Fibroblast of upper back skin (primary cell): ENCODE measurements at places on chromosomes 4 and X.

- no peak for DNase-seq
Observed at GRCh38 chrX:120262859-120263708, 12.5 kb downstream of the ZBTB33 start.

DNA sequence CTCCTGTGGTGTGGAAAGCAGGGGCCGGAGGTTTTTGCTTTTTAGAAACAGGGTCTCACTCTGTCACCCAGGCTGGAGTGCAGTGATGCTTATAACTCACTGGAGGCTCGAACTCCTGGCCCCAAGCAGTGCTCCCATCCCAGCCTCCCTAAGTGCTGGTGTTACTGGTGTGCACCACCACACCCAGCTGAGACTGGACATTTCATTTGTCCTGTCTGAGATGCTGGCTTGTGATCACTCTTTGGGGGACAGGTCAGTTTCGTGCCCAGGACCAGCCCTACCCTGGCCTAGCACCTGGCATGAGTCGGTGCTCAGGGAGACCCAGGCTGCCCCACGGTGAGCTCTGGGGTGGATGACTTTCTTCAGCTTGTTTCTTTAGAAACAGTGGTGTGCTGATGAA, 11.3 kb downstream of the PSAPL1 start:
- no peak for DNase-seq

DNA sequence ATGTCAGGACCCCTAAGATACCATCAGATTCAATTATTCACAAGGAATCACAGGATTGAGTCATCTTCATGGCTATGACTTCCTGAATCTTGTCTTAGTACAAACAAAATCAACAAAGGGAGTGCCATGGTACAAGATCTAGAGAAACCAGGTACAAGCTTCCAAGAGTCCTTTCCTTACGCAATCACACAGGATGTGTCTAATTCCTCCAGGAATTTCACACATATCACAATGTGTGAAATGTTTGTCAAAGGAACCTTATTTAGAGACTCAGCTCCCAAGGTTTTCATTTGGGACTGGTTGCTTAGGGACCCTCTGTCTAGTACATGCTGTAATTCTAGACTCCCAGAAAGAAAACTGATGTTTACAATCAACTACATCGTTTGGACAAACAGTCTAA, 83.0 kb downstream of the MAB21L2 start:
- DNase-seq = peak; percentile 14

DNA sequence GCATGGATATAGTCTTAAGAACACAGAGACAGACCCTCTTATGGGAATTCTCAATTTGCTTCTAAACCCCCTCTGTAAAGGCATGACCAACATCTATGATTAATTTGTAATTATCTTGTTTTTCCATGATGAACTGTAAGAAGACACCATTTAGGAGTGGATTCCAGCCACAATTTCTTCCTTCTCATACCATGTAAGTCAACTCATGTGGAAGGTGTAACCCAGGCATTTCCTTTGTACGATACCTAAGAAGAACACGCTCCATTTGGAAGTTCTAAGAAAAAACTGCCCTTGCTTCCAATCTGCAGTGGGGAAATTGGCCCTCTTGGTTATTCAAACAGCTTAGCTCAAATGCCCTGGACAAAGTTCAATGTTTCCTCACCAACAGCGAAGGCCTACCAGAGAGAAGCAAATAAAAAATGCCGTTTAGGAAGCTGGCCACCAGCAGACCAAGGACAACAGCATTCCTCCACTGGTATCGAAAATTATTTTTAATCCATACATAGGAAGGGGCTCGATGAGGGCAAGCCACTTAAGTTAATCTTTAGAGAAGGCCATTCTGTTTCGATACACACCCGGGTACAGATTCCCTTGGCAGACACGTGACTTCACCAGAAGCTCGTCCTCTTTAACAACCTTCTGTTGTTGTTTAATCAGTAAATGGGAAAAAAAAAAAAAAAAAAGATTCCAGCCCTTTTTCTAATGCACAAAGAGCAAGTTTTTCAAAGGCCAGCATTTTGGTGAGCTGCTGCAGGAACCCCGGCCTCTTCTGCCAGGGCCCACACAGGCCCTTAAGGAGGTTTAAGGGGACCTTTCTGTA, 2.6 kb downstream of the DHRSX start:
- DNase-seq = peak; percentile 22

DNA sequence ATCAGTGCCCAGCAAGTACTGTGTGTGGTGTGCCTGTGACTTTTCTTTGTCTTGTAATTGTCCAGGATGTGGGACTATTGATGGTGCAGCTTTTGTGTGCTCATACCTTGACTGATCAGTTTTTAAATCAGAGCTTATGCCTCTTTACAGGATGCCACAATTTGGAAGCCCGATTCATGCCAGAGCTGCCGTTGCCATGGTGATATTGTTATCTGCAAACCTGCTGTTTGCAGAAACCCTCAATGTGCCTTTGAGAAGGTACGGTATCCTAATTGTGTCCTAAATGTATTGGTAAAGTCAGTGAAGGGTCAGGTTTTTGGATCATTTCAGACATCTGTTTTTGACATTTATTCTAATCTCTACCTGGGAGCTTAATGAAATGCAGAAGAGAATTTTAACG, 180.2 kb downstream of the FRAS1 start:
- no peak for DNase-seq

DNA sequence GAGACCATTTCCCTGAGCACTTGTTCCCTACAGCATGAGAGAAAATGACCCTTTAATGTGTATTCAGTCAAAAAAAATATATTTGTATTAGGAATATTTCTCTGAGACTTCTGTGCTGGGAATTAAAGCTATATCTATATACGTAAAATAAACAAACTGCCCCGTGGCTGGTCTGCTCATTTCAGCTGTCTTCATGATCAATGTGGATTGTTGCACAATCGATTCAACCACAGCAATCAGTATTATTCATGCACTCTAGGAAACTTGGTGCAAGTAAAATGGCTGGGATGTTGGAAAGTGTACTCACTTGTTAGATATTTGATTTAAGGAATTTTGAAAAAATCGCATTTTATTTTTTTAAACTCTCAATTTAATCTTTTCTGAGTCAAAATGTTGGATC, 307.9 kb upstream of the ZFP42 start:
- peak; percentile 34 for DNase-seq

DNA sequence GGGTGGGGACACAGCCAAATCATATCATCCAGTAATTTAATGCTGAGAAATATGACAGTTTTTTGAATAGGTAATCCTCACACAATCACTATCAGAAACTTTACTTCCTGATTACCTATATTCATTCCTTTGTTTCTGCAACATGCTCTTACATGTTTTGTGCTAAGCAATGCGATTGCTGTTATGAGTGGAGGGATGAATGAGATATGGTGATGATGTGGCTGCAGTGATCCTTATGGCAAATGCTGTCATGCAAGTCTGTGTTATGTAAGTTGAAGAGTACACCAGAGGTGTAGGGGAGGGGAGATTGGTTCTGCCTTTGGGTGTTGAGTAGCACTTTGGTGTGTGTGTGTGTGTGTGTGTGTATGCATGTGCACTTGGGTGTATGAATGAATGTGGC, 14.6 kb downstream of the HERC3 start:
- DNase-seq = no peak

DNA sequence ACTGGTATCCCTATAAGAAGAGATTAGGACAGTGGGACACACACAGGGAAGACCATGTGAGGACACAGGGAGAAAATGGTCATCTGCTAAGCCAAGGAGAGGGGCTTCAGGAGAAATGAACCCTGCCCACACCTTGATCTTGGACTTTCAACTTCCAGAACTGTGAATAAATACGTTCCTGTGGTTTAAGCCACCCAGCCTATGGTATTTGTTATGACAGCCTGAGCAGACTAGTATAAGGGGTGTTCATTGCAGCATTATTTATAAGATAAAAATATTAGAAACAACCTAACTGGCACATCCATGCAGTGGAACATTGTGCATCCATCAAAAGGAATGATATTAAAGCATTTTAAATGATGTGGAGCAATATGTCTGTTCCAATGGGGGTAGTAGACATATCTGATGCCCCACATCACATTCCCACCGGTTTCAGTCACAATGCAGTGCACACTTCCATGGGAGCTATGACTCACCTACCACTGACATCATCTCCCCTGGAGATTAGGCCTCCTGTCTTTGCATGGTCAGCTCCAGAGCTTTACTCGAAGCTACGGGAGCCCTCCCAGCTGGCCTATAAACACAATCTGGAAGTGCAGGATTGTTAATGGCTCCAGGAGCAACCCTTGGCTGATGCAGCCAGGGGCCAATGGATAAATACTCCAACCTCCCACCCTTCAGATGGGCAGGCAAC, 38.9 kb upstream of the MAMLD1 start:
- peak; percentile 90 for DNase-seq

GRCh38 chr4:82352825-82353366, 20.9 kb downstream of the HNRNPD start:
- DNase-seq = no peak

DNA sequence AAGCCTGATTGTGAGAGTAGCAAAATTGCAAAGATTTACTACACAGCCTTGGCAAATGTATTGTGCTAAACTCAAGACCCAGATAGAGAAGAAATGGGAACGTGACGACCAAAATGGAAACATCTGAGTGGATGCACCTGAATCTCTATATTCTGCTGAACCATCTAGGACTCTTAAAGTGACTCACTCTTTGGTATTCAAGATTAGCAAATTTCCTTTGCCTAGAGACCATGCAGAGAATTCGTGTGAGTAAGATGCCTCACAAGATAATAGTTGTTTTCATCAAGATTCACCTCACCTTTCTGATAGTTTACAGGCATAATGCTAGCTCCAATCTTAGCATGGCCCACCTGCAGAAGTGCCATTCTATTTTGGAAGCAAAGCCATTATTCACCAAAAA, 14.4 kb upstream of the ATOH1 start:
- no peak for DNase-seq

GRCh38 chrX:97672138-97672537, 788.4 kb downstream of the RPA4 start:
- DNase-seq = no peak

DNA sequence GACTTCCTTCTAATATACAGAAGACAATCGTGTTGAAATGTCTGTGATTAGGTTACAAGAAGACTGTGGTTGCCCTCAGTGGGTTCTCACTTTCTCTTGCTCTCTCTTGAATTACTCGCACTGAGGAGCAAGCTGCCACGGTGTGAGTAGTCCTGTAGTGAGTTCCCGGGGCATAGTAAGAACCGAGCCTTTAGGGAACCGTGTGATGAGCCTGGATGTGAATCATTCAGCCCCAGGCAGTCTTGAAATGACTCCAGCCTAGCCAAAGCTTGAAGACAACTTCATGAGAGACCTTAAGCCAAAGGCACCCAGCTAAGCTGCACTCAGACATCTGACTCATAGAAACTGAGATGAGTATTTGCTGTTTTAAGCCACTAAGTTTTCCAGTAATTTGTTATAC, 292.7 kb downstream of the SPOCK3 start:
- DNase-seq = peak; percentile 0

- DNase-seq = peak; percentile 59
Observed at GRCh38 chr4:78379991-78380729, 171.4 kb upstream of the ANXA3 start.

DNA sequence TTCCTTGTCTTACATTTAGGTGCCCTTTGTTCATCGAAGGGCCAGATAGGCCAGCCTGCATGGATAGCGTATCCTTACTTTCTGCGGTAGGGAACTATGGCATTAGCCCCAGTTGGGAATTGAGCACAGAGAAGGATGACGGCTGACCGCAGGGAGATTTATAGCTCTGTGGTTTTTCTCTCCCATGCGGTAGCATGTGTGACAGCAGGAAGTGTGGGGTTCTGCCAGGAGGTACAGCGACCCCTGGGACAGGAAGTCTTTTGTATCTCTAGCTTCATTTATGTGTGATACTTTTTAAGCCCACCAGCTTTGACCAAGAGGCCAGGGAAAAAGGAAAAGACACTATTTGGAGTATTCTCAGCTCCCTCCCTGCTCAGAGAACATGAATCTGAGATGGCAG, 33.1 kb downstream of the GAB3 start:
- DNase-seq = peak; percentile 87

DNA sequence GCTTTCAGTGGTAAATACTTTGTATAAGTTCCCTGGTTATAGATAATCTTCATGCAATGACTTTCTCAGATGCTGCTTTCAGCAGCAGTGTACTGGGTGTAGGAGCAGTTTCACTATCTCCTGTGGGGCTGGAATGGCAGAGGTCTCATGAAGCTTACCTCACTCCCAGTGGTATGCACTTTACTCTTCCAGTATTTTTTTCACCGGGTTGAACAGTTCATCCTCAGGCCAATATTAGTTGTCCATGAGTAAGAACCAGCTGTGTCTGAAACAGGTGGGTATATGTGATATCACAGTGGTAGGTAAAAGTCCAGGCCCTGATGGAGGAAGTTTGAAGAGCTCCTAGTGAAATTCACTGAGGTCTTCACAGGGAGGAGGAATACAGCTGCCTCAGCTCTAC, 351.5 kb upstream of the EMCN start:
- DNase-seq = no peak

DNA sequence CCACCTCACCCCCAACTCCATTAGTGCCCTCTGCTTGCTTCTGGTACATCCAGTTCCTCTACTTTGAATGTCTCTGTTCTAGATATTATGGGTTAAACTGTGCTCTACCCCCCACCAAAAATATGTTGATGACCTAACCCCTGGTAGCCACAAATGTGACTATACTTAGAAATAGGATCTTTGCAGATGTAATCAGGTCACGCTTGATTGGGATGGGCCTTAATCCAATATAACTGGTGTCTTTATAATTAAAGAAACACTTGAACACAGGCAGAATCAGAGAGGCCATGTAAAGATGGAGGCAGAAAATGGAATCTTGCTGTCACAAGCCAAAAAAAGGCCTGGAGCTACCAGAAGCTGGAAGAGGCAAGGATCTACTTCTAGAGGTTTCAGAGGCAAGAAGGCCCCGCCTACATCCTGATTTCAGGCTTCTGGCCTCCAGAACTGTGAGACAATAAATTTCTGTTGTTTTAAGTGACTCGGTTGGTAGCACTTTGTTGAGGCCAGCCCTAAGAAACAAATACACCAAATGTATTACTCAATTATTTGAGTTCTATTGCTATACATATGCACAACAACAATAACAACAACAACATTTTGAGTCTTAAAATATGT, 220.0 kb downstream of the PPP3CA start:
- DNase-seq = no peak

- DNase-seq = peak; percentile 4
Observed at GRCh38 chrX:65528705-65529340, 5.8 kb downstream of the LAS1L start.

DNA sequence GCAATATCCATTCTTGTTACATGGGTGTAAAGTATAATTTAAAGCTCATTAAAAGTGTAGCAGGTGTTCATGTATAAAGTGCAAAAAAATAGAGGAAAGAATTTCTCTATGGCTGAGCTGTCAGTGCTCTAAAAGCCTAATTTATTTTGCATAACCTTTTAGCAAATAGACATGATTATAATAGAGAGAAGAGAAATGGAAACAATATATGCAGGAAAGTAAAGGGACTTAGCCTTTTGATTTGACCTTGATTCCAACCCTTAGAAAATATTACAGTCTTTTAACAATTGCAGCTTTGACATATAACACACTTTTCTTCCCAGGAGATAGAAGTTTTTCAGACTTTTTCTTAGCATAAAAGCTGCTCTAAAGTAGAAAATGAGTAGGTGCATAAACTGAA, 978.3 kb downstream of the PCDH18 start:
- no peak for DNase-seq
